Right ventricle myocardium inferior (tissue), 1 donor: ENCODE measurements at places on chromosomes 2 and 18. TPM values are rescaled to one million over a fixed set of nuclear protein-coding genes. Genes with fewer than 3 reads are reported as not detected.

- DNase-seq: no peak
Observed at GRCh38 chr2:58339548-58340243, 98.6 kb upstream of the FANCL start.

DNA sequence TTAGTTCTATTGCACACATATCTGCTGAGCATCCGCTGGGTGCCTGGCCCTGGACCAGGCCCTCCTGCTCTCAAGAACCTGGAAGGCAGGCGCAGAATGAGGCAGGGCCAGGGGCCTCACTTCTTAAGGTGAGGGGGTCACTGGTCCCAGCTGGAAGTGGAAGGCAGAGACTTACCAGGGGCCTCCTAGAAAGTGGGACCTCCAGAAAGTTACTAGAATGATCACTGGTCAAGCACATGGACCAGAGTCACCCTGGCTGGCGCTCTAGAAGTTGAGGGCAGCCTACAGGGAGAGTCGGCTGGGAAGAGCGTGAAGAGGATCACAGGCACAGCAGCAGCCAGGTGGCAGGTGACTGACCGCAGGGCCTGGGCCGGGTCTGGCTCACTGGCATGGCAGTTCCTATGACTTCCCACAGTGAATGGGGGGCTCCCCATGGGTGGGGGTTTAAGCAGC lies 26.1 kb upstream of the MAL start:
- DNase-seq: no peak

DNA sequence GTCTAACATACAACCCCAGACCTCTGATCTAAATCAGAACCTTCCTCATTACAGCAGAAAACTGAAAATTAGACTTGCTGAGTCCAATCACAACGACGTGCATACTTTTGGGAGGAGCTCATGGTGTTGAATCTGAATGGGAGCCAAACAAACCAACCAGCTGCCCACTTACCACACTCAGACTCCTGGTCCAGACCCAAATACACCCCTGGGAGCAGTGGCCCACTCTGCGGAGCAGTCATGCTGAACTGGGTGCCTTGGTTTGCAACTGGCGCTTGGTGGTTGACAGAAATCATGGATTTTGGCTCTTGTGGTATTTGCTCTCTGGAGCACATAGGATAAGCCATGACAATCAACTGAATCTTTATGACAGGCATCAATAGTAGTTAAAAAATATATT lies 253.6 kb upstream of the TNP1 start:
- DNase-seq: no peak

GRCh38 chr2:58042486-58042970 lies 4.1 kb upstream of the VRK2 start:
- DNase-seq: no peak

Gene EGR4
- not detected for total RNA-seq

Gene CFAP53
- not detected for total RNA-seq

Gene SMPD4
- 25.6 TPM for total RNA-seq

Gene DTNB
- total RNA-seq: 3.3 TPM

Gene LHCGR
- 0.11 TPM for total RNA-seq

DNA sequence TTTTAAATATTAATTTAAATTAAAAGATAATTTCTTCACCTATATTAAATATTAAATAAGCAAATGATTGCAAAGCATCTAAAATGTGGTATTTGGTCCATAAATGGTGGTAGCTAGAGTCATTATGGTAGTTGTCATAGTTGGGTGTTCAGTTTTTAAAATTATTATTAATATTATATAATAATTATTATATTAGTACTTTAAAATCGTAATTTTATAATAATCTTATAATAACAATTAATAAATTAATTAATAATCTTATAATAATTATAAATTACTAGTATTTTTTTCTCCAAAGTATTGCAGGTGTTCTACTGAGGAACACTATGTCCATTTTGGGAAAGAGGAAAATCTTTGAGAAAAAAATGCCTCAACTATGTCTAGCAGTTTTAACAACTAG lies 835.5 kb upstream of the GCFC2 start:
- DNase-seq: no peak

GRCh38 chr2:65655000-65655399 lies 222.6 kb upstream of the SPRED2 start:
- DNase-seq: no peak
